HS-5 (cell line): ENCODE measurements at places on chromosomes 13 and 19.

DNA sequence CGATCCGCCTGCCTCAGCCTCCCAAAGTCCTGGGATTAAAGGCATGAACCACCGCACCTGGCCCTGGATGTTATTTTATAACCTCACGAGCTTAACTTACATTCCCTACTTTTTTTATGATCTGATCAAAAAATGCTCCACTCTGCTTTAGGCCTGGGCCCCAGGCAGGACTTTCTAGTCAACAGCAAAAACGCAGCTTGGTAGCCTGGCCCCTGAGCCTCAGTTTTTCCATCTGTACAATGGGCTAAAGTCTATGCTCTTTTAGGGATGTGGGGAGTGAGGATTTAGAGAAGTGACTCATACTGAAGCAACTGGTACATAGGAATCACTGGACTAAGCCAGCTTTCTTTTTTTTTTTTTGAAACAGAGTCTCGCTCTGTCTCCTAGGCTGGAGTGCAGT lies 11.9 kb upstream of the PIK3R2 start:
- DNase-seq, result no peak

GRCh38 chr19:18282021-18282787 lies 782 bp upstream of the JUND start:
- no peak for DNase-seq

GRCh38 chr13:59621773-59622172 lies 542.0 kb downstream of the DIAPH3 start:
- DNase-seq, result no peak

DNA sequence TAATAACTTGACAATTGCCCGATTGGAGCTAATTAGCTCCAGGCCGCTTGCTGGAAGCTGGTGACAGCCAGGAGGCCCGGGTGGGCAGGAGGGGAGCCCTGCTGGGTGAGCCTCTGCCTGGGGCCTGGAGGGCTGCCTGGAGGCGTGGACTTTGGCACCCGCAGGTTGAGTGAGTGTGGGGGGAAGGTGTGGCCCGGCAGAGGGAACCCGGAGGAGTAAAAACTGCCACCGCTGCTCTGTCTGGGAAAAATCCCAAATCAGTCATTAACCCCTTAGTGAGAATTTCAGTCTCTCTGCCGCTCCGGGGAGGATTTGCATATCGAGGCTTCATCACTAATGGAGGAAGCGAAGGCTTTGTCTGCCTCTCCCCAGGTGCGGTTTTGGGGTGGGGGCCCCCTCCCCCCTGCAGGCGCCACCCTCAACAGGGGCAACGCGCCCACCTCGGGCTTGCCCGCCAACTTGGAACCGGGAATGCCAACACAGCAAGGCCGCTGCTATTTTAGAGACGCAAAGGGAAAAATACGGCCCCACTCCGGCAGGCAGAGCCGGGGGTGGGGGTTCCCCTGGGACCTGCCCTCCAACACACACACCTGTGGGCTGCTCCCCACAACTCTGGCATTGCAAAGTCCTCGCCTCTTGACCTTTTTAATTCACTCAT lies 6.2 kb downstream of the EFNA2 start:
- DNase-seq, result no peak

DNA sequence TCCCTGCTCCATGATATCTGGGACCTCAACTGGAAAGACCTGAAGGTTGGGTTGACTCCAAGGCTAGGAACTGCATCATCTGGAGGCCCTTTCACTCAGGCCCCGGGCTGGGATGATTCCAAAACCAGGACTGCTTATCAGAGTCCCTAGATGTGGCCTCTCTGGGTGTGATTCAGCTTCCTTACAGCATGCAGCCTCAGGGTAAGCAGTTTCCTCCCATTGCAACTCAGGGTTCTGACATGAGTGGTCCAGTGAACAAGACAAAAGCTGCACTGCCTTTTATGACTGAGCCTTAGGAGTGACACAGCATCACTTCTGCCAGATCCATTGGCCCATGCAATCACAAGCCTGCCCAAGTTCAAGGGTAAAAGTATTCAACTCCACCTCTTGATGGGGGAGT lies 502.8 kb downstream of the COG6 start:
- no peak for DNase-seq

DNA sequence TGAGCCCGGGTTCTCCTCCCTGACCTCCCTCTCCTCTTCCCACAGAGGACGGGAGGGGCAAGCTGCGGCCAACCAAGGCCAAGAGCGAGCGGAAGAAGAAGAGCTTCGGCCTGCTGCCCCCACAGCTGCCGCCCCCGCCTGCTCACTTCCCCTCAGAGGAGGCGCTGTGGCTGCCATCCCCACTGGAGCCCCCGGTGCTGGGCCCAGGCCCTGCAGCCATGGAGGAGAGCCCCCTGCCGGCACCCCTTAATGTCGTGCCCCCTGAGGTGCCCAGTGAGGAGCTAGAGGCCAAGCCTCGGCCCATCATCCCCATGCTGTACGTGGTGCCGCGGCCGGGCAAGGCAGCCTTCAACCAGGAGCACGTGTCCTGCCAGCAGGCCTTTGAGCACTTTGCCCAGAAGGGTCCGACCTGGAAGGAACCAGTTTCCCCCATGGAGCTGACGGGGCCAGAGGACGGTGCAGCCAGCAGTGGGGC lies 162.2 kb downstream of the KDM4B start:
- DNase-seq, result no peak
